ENCODE measurements at places on chromosomes 11 and 22. TPM values are rescaled to one million over a fixed set of nuclear protein-coding genes. Genes with fewer than 3 reads are reported as not detected.
A peak's percentile ranks its signal among the peaks of the same experiment; 100 is the strongest.

The MOGAT2 gene
- total RNA-seq = 0.62 TPM

The KCTD14 gene
- total RNA-seq = 16.8 TPM

DNA sequence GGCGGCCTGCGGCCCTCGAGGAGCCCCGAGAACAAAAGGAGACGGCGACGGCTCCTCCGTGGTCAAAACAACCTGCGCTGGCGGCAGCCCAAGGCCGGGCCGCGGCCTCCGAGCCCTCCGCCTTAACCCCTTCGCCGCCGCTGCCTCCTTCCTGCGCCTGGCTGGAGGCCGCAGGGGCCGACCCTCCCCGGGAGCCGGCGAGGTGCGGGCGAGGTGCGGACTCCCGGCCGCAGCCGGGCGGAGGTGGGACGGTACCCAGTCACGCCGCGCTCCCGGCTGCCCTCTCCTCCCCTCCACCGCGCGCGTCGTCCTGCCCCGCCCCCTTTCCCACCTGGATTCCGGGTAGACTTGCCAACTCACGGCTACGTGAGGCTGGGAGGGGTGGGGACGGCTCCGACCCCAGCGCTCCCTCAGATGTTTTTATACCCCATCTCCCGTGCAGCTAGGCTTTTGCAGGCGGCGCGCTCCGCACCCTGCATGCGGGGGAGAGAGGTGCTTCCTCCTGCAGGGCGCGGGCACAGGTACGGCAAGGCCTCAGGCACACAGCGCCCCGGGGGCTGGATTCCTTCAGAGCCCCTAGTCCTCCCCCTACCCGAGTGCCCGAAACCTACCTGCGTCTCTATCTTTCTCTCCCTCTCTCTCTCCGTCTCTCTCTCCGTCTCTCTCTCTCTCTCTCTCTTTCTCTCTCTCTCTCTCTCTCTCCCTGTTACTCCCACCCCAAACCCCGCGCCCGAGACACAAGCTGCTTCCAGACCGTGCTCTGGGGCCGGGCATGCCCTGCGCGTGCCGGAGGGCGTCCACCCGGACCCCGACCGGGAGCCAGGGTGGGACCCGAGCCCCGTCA, 2.0 kb downstream of the PDGFB start:
- H3K4me3 ChIP-seq = peak overlapping the region; percentile 56
- no peaks in the 10 kb centered on the region for H3K27me3 ChIP-seq
- H3K27ac ChIP-seq = peak overlapping the region; percentile 88
- peak; percentile 79 for DNase-seq
- no peaks in the 10 kb centered on the region for H3K36me3 ChIP-seq

- no peaks in the 10 kb centered on the region for H3K4me1 ChIP-seq
- DNase-seq = no peak
- H3K4me3 ChIP-seq = no peak overlapping the region
- H3K36me3 ChIP-seq = no peaks in the 10 kb centered on the region
- no peak overlapping the region for H3K27ac ChIP-seq
Measured at GRCh38 chr11:1126935-1127663, 30.7 kb upstream of the MUC5AC start.

- no peak overlapping the region for H3K4me3 ChIP-seq
- DNase-seq = no peak
- H3K4me1 ChIP-seq = no peaks in the 10 kb centered on the region
- no peak overlapping the region for H3K27ac ChIP-seq
Measured at GRCh38 chr11:123233975-123234334, 38.9 kb upstream of the CLMP start.

DNA sequence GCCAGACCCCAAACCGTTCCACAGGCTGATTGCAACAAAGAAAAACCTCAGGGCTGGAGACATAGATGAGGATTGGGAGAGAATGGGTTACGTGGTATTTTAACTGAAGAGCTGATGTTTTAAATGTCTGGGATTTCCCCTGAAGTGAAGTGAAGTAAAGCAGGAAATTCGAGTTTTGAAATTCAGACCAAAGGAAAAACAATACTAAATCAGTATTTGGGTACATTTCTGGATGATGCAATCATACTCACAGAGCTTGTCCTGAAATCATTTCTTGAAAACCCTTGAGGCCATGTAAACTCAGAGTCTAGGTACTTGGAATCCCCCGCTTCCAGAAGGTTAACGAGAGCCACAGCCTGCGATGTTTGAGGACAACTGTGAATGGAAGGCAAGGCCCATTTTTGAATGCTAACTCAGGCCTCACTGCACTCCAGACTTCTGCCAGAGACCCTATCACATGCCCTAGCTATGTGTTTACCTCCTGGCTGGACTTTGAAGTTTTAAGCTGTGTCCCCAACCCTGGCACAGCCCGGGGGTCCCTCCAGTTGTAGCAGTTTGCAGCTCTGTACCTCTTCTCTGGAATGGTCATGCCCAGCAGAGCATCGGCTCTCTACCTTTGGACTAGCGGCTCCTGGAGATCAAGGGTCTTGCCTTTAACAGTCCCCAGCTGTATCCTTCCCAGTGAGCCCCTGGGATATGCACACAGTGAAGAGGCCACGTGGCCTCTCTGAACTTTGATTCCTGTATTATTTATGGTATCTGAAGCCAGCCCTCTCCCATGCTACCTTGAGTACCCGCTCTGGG, 5.4 kb upstream of the FTH1 start:
- DNase-seq = peak; percentile 69
- H3K36me3 ChIP-seq = no peaks in the 10 kb centered on the region
- peaks cover 33% of the 10 kb centered on the region for H3K4me1 ChIP-seq

DNA sequence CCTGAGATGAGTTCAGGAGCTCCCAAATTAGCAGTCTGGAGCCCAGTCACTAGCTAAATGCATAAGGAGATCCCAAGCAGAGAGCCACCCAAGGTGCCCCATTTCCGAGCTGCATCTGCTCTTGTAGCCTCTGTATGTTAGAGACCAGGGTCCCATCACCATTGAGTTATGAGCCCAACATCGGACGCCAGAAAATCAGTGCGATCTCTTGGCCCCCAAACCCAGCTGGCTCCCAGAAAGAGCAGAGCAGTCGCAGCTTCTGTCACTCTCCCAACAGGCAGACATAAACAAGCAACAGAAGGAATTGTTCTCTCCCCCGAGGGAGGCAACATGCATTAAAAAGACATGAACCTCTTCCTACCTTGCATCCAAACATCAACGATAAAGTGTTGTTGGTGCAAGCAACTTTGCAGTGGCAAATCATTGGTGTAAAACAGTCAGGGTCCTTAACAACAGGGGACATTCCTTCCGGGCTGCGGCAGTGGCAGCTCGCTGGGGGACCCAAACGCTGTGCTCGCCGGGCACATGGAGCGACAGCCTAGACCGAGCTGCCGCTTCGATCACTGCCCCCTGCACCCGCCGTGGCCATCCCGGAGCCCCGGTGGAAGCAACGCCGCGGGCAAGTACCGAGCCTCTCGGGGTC, 907.1 kb downstream of the DLG2 start:
- no peaks in the 10 kb centered on the region for H3K36me3 ChIP-seq
- H3K4me1 ChIP-seq = no peaks in the 10 kb centered on the region
- no peak for DNase-seq
- no peak overlapping the region for H3K27ac ChIP-seq

The PAFAH1B2 gene
- 126 TPM for total RNA-seq

DNA sequence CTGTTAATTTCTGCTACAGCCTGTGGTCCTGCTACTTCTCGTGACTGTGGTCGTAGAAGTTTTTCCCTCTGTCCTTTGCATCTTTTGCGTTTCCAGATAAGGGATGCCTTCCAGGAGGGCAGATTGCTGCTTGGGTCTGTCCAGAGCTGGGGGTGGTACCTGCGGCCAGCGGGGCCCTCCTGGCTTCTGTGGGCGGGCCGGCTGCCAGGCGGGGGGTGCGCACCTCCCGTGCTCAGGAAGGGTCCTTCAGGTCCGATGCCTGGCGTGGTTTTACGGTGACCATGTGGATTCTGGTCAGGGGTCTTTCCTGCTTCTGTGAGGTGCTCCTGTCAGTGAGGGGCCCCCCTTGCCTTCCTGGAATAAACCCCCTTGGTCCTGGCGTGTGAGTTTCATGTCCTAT, 84.8 kb downstream of the KCNQ1 start:
- no peaks in the 10 kb centered on the region for H3K27me3 ChIP-seq
- H3K27ac ChIP-seq = no peak overlapping the region
- no peak overlapping the region for H3K4me3 ChIP-seq
- H3K36me3 ChIP-seq = no peaks in the 10 kb centered on the region
- no peaks in the 10 kb centered on the region for H3K4me1 ChIP-seq
- no peak for DNase-seq

DNA sequence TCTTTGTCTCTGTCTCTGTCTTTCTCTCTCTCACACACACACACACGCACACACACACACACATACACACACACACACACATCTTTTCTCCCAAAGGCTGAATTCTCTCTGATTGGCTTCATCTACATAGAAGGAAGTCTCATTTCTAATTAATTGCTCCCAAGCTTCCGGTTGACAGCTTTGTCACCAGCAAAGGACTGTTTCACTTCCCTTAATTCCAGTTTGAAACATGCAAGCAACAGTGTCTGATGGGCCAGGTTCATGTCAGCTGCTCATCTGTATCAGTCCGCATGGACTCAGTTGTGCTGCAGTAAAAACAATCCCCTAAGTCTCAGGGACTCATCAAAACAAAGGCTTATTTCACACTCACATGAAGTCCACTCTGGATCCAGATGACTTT, 16.2 kb upstream of the PVALB start:
- no peak for DNase-seq
- no peaks in the 10 kb centered on the region for H3K27me3 ChIP-seq
- no peak overlapping the region for H3K4me3 ChIP-seq
- no peaks in the 10 kb centered on the region for H3K36me3 ChIP-seq

DNA sequence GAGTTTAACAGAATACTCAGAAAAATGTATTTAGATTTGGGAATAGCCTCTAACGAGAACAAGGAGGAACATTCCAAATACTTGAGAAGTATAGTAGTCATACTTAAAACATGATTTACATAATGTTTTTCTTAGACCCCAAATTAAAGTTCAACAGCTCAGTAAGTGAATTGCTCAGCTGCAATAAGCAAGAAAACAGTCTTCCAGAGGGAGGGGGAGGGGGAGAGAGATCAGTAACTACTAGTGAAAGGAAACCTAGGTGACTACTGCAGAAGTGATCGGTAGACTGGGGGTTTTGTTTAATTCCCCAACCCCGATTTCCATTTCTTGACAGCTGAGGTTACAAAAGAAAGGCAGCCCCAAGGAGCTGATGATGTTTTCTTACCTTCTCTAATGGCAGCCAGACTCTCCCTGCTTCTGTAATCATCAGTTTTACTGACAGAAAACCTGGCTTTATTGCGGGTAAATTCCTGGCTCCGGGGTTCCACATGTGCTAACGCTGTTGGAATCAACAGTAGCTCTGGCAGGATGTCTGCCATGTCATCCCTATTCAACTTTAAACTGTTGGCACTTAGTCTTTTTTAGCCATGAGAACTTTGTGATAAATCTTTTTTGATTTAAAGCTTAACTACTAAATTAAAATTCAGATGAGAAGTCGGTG, 82.4 kb upstream of the BIRC3 start:
- H3K36me3 ChIP-seq = no peaks in the 10 kb centered on the region
- H3K27me3 ChIP-seq = no peaks in the 10 kb centered on the region
- H3K4me1 ChIP-seq = no peaks in the 10 kb centered on the region
- H3K4me3 ChIP-seq = no peak overlapping the region

GRCh38 chr11:102244681-102245409, 72.4 kb upstream of the BIRC3 start:
- H3K36me3 ChIP-seq = no peaks in the 10 kb centered on the region
- no peaks in the 10 kb centered on the region for H3K4me1 ChIP-seq
- no peaks in the 10 kb centered on the region for H3K27me3 ChIP-seq
- DNase-seq = no peak
- H3K27ac ChIP-seq = no peak overlapping the region
- no peak overlapping the region for H3K4me3 ChIP-seq

DNA sequence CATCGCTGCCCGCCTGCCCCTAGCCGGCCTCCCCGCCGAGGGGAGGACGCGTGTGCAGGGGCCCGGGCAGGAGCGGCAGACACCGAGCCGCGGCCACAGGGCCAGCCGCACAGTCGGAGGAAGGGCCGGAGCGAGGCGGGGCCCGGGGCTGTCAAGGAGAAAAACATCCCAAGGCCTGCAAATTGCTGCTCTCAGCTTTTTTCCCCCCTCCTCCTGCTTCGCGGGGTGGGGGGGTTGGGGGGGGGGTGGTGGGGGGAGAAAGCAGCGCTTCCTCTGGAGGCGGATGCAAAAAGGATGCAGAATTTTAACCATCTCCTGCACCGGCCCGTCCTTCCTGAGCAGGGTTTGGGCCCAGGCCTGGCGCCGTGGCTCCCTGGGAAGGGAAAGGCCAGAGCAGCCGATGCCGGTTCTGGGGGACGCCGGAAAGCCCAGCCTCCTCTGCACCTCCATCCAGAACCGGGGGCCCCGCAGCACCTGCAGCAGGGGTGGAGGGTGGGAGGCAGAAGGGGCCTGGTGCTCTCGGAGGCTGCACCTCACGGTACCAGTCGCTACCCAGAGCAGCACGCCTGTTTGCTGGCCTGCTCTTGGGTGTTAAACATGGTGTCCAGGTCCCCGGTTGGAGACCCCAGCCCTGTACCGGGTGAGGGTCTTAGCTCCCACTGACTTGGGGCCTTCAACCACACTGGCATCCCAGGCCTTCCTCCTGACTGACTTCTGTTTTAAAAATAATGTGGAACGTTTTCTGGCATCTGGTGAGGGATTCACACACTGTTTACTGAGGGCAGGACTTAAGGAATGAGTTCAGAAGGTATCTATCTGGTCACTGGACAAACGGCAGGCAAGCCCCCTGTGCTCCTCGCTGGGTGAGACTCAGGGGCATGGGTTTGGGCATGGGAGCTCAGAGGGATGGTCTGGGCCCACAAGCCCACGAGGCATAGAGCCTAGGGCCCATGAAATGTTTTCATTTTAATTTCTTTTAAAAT, 77.4 kb upstream of the WNT7B start:
- no peak for DNase-seq
- no peaks in the 10 kb centered on the region for H3K27me3 ChIP-seq
- peak overlapping the region; percentile 61 for H3K4me3 ChIP-seq
- peaks cover 49% of the 10 kb centered on the region for H3K4me1 ChIP-seq
- peak overlapping the region; percentile 100 for H3K27ac ChIP-seq

The POLR2L gene
- 91.1 TPM for total RNA-seq
